ENCODE measurements at places on chromosomes 12 and 14. TPM values are rescaled to one million over a fixed set of nuclear protein-coding genes. Genes with fewer than 3 reads are reported as not detected.

- DNase-seq: no peak
Observed at GRCh38 chr14:71521238-71522135, 410.7 kb upstream of the RGS6 start.

DNA sequence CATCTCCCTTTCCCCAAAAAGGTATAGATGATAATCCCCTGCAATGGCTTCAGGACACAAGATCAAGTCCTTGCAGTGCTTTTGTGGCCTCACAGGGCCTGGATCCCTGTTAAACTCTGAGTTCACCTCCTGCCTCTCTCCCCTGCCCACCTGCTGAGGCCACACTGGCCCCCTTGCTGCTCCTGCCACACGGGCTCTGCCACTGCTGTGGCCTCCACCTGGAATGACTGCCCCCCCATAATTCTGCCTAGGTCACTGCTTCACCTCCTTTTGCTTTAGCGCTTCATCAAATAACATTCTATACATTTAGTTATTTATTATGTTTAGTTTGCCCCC lies 653 bp upstream of the IFI27 start:
- no peak for DNase-seq

- no peak for DNase-seq
Observed at GRCh38 chr14:45698462-45699134, 445.6 kb upstream of the MIS18BP1 start.

DNA sequence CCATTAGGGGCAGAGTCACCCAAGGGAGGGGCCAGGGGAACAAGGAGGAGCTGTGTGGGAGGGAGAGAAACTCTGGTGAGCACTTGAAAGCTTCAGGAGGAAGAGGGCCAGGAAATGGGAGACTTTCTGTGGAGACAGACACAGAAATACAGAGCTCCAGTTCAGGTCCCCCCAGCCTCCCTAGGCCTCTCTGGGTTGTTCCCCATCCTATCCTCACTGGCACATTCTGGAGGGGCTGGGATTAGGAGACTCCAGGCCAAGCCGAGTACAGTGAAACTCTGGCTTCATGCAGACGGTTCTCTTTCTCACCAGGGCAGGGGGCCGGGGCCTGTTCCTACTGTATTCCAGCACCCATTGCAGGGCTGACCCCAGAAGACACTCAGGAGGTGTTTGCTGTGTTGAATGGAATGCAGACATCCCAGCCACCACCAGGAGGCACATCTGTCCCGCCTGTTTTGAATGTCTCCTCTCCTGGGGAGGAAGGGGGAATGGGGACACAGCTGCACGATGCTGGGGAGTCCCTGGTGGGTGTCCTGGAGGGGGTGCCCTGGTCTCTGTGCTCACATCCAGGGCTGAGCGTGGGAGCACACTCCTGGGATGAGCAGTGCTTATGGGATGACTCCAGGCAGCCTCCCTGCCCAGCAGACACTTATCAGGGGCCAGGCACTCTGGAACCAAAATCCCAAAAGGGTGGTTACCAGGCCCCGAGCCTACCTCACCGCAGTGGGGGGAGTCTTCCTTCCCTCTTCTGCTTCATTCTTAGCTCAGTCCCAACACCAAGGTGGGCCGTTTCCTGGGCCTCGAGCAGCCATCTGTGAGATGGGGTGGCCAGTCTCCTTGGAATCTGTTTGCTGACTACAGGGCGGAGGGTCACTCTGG lies 5.5 kb upstream of the KRT84 start:
- no peak for DNase-seq

The FGF23 gene
- 0.19 TPM for polyA plus RNA-seq

GRCh38 chr14:99322731-99323599 lies 51.0 kb upstream of the BCL11B start:
- no peak for DNase-seq

- no peak for DNase-seq
Observed at GRCh38 chr12:49091056-49091835, 3.4 kb downstream of the DHH start.

GRCh38 chr12:124506145-124506831 lies 61.1 kb downstream of the NCOR2 start:
- DNase-seq: peak; percentile 52

All from forelimb muscle (tissue), 1 donor.